ENCODE measurements at places on chromosomes 2 and 18. TPM values are rescaled to one million over a fixed set of nuclear protein-coding genes. Genes with fewer than 3 reads are reported as not detected.

The CNGA3 gene
- not detected for polyA plus RNA-seq

GRCh38 chr2:60992985-60993392, 24.5 kb upstream of the PEX13 start:
- no peak for DNase-seq
- H3K27me3 ChIP-seq = no peaks in the 10 kb centered on the region
- no peaks in the 10 kb centered on the region for H3K36me3 ChIP-seq
- no peak overlapping the region for H3K4me3 ChIP-seq
- H3K27ac ChIP-seq = no peak overlapping the region

The IL36RN gene
- polyA plus RNA-seq = 0.23 TPM

GRCh38 chr18:78927156-78927555, 52.5 kb upstream of the SALL3 start:
- H3K4me1 ChIP-seq = no peaks in the 10 kb centered on the region
- no peak for DNase-seq
- no peak overlapping the region for H3K27ac ChIP-seq
- H3K4me3 ChIP-seq = no peak overlapping the region

DNA sequence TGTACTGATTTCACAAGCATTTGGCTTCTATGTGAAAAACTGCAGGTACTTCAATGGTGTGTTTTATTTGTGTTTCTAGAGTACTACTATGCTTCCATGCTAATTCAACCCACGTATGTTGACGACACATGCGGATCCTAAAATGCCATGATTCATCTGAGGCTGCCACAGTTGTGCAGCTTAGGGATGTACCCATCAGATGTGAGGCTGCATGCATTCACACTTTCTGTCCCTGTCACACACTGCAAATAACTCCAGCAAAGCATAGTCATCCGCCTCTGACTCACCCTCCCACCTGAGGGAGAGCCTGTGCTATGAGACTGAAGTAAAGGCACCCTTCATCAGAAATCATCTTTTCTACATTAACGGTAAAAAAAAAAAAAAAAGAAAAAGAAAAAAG, 22.1 kb upstream of the SERTAD2 start:
- no peak overlapping the region for H3K27ac ChIP-seq
- H3K4me1 ChIP-seq = peaks cover 9% of the 10 kb centered on the region
- H3K27me3 ChIP-seq = no peaks in the 10 kb centered on the region

The UGT1A5 gene
- polyA plus RNA-seq = not detected

GRCh38 chr18:33356735-33357134, 83.8 kb downstream of the CCDC178 start:
- H3K4me1 ChIP-seq = no peaks in the 10 kb centered on the region
- no peak overlapping the region for H3K27ac ChIP-seq
- DNase-seq = no peak
- H3K27me3 ChIP-seq = no peaks in the 10 kb centered on the region

DNA sequence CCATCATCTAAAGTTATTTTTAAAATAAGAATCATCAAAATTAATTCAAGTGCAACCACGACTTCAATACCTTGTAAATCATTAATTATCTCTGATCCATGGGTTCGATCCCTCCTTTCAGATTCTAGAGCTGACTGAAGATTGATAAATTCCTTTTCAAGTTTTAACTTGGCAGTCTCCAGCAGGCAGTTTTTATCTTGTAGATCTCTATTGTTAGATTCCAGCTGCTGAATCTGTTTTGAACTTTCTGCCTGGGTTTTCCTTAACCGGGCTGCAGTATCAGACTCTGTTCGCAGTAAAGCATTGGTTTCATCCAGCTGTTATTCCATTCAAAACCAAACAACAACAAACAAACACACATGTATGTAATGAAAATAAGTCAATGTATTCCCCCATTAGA, 59.5 kb downstream of the SLC66A3 start:
- H3K27me3 ChIP-seq = no peaks in the 10 kb centered on the region
- no peak for DNase-seq
- no peaks in the 10 kb centered on the region for H3K36me3 ChIP-seq
- no peak overlapping the region for H3K4me3 ChIP-seq
- no peaks in the 10 kb centered on the region for H3K4me1 ChIP-seq

The HOXD13 gene
- 24.7 TPM for polyA plus RNA-seq

The NYAP2 gene
- polyA plus RNA-seq = 0.23 TPM

The CPS1 gene
- polyA plus RNA-seq = 145 TPM

- DNase-seq = no peak
- no peaks in the 10 kb centered on the region for H3K4me1 ChIP-seq
- H3K27ac ChIP-seq = no peak overlapping the region
- H3K4me3 ChIP-seq = no peak overlapping the region
- no peaks in the 10 kb centered on the region for H3K36me3 ChIP-seq
Measured at GRCh38 chr2:16777123-16777870, 111.7 kb upstream of the CYRIA start.

The FAP gene
- polyA plus RNA-seq = 40.4 TPM

The C1GALT1C1L gene
- polyA plus RNA-seq = not detected

DNA sequence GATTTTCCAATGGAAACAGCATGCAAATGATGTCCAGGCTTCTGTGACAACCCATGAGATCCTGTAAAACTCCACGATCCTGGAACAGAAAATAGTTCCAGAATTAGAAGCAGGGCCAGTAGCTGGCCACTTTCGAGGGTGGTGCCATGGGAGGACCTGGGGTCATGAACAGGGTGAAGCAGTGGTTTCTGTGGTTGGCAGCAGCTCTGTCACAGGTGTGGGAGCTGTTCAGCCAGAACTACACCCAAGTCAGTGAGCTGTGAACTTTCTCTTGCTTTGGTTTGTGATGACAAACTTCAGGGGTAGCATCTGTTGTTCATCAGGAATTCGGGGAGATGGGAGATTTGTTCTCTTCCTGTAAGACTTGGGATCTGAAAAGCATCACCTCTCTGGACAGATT, 314.4 kb upstream of the NT5C1B start:
- no peak overlapping the region for H3K27ac ChIP-seq
- no peak overlapping the region for H3K4me3 ChIP-seq

DNA sequence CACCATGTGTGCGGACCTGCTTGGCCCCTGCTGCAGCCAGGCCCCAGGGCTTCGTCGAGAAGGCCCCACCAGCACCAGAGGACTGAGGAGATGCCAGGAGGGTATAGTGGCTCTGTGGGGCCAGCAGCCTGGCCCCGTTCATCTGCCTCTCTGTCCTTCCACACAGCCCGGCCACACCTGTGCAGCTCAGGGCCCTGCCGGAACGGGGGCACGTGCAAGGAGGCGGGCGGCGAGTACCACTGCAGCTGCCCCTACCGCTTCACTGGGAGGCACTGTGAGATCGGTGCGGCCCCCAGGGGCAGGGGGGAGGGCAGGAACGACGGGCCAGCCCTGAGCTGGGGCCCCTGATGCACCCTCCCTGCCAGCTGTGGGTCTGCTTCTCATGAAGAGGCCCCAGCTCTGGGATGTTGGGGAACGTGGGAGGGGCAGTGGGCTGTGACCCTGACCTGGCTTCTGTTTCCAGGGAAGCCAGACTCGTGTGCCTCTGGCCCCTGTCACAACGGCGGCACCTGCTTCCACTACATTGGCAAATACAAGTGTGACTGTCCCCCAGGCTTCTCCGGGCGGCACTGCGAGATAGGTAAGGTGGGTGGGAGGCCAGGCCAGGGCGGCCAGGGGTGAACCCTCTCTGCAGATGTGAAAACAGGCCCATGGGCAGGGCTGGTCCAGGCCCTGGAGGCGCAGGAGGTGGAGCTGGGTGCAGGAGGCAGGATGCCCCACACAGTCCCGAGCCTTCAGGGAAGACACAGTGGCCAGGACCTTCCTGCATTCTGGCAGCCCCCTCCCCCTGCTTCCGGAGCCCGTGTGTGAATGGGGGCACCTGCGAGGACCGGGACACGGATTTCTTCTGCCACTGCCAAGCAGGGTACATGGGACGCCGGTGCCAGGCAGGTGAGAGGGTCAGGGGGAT, 50.3 kb downstream of the MTERF4 start:
- H3K27ac ChIP-seq = no peak overlapping the region
- no peaks in the 10 kb centered on the region for H3K27me3 ChIP-seq
- no peaks in the 10 kb centered on the region for H3K36me3 ChIP-seq
- H3K4me1 ChIP-seq = no peaks in the 10 kb centered on the region
- H3K4me3 ChIP-seq = no peak overlapping the region

GRCh38 chr18:44841752-44842587, 161.3 kb downstream of the SETBP1 start:
- H3K4me3 ChIP-seq = no peak overlapping the region
- no peaks in the 10 kb centered on the region for H3K36me3 ChIP-seq
- H3K27me3 ChIP-seq = no peaks in the 10 kb centered on the region
- H3K27ac ChIP-seq = no peak overlapping the region
- H3K4me1 ChIP-seq = peaks cover 22% of the 10 kb centered on the region
